Activated CD4-positive, alpha-beta memory T cell treated with anti-CD3 and anti-CD28 coated beads for 36 hours (primary cell): ENCODE measurements at places on chromosomes 12 and 14. TPM values are rescaled to one million over a fixed set of nuclear protein-coding genes. Genes with fewer than 3 reads are reported as not detected.

- peak overlapping the region; percentile 99 for H3K4me3 ChIP-seq
- H3K4me1 ChIP-seq = peaks cover 41% of the 10 kb centered on the region
Measured at GRCh38 chr12:100141998-100142850, 450 bp downstream of the BLTP3B start.

Gene SIRT4
- 1.8 TPM for total RNA-seq

DNA sequence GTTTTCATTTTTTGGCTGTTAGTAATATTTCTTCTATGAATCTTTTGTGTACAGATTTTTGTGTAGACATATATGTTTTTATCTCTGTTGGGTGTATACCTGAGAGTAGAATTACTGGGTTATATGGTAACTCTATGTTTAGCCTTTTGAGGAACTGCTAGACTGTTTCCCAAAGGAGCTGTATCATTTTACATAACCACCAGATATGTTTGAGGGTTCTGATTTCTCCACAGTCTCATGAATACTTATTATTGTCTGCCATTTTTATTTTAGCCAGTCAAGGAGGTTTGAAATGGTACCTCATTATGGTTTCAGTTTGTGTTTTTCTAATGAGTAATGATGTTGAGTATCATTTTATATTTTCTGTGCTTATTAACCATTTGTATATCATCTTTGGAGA, 1.9 kb downstream of the PCNX4 start:
- H3K4me3 ChIP-seq = peak overlapping the region; percentile 95
- peak overlapping the region; percentile 15 for H3K27ac ChIP-seq
- peaks cover 35% of the 10 kb centered on the region for H3K4me1 ChIP-seq
- DNase-seq = no peak
- H3K36me3 ChIP-seq = peaks cover 21% of the 10 kb centered on the region

DNA sequence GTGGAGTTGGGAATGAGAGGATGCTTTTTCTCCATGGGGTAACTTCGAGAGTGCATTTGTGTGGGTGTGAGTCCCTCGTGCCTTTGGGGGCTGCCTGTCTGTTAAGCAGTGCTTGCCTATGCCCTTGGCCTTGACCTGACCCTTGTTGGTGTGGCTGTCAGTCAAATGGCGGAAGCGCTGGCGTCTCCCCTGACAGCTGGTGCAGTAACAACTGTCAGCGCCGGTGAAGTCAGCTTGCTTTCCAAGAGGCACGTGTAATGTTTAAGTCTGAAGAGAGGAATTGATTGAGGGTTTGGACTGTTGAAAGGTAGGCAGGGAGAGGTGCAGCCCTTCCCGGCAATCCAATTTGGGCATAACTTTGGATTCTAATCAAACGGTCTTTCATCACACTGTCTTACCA, 211.3 kb downstream of the AACS start:
- no peak for DNase-seq
- no peak overlapping the region for H3K27ac ChIP-seq
- no peak overlapping the region for H3K4me3 ChIP-seq

GRCh38 chr14:80570930-80571298, 359.6 kb upstream of the DIO2 start:
- peaks cover 7% of the 10 kb centered on the region for H3K4me1 ChIP-seq
- DNase-seq = no peak
- no peaks in the 10 kb centered on the region for H3K27me3 ChIP-seq
- H3K27ac ChIP-seq = no peak overlapping the region
- no peak overlapping the region for H3K4me3 ChIP-seq

GRCh38 chr12:14845350-14845750, 2.0 kb upstream of the ART4 start:
- no peaks in the 10 kb centered on the region for H3K27me3 ChIP-seq
- no peaks in the 10 kb centered on the region for H3K36me3 ChIP-seq
- no peaks in the 10 kb centered on the region for H3K4me1 ChIP-seq
- no peak overlapping the region for H3K4me3 ChIP-seq

Gene NID2
- total RNA-seq = not detected

Gene CELA1
- total RNA-seq = not detected

DNA sequence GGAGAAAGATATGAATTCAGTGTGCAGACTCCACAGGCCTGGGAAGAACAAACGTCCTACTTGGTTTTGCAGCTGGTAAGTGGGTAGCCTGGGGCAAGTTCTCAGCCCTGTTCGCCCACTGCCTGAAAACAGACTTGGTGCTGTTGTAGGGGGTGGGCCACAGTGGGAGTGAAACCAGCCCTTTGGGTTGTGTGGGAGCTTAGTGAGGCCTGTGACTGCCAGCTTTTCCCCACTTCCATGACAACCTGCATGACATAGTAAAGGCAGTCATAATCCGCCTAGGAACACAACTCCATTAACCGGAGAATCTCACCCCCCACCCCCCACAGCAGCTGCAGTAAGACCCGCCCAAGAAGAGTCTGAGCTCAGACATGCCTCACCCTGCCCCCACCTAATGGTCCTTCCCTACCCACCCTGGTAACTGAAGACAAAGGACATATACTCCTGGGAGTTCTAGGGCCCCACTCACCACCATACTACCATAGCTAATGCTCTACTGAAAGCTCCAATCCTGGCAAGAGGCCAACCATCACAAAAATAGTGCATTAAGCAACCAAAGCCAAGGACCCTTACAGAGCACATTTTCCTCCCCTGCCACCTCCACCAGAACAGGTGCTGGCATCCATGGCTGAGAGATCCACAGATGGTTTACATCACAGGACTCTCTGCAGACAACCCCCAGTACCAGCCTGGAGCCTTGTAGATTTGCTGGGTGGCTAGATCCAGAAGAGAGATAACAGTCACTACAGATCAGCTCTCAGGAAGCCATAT, 39.8 kb upstream of the LMNTD1 start:
- H3K36me3 ChIP-seq = no peaks in the 10 kb centered on the region
- DNase-seq = no peak
- no peak overlapping the region for H3K4me3 ChIP-seq
- no peaks in the 10 kb centered on the region for H3K27me3 ChIP-seq
- H3K4me1 ChIP-seq = peaks cover 8% of the 10 kb centered on the region
- H3K27ac ChIP-seq = no peak overlapping the region

- H3K27me3 ChIP-seq = no peaks in the 10 kb centered on the region
- H3K27ac ChIP-seq = no peak overlapping the region
- DNase-seq = no peak
- H3K4me3 ChIP-seq = peak overlapping the region; percentile 78
- H3K36me3 ChIP-seq = peaks cover 12% of the 10 kb centered on the region
Measured at GRCh38 chr14:64915797-64916196, 1.5 kb downstream of the CHURC1 start.

Gene PLA2G1B
- not detected for total RNA-seq

- peaks cover 5% of the 10 kb centered on the region for H3K4me1 ChIP-seq
- no peak for DNase-seq
- no peaks in the 10 kb centered on the region for H3K36me3 ChIP-seq
- H3K4me3 ChIP-seq = no peak overlapping the region
- no peak overlapping the region for H3K27ac ChIP-seq
- peaks cover 15% of the 10 kb centered on the region for H3K27me3 ChIP-seq
Measured at GRCh38 chr12:7610006-7610405, 55.7 kb downstream of the APOBEC1 start.

DNA sequence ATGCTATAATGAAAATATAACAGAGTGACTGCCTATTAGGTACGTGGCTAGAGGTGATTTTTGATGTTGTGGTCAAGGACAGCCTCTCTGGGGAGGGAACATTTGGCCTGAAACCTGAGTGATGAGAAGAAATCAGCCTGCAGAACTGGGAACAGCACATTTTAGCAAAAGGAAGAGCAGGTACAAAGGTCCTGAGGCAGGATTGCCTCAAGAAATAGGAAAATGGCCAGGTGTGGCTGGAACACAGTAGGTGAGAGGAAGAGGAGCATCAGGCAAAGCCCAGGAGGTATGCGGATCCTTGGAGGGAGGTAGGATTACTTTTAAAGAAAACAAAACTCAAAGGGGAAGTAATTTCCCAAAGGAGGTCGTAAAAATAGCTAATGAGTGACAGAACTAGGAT, 582.9 kb downstream of the MED13L start:
- H3K27me3 ChIP-seq = no peaks in the 10 kb centered on the region
- no peaks in the 10 kb centered on the region for H3K36me3 ChIP-seq
- no peaks in the 10 kb centered on the region for H3K4me1 ChIP-seq
- H3K4me3 ChIP-seq = no peak overlapping the region
- no peak for DNase-seq

GRCh38 chr12:2290091-2290490, 237.3 kb downstream of the CACNA1C start:
- no peak overlapping the region for H3K4me3 ChIP-seq
- no peak overlapping the region for H3K27ac ChIP-seq
- H3K27me3 ChIP-seq = peaks cover 11% of the 10 kb centered on the region
- peaks cover 4% of the 10 kb centered on the region for H3K4me1 ChIP-seq
- no peak for DNase-seq

GRCh38 chr12:76029982-76030340, 1.6 kb downstream of the PHLDA1 start:
- peak overlapping the region; percentile 94 for H3K27ac ChIP-seq
- no peaks in the 10 kb centered on the region for H3K27me3 ChIP-seq
- peak; percentile 36 for DNase-seq
- peaks cover 47% of the 10 kb centered on the region for H3K4me1 ChIP-seq
- peak overlapping the region; percentile 96 for H3K4me3 ChIP-seq

- DNase-seq = no peak
- H3K36me3 ChIP-seq = no peaks in the 10 kb centered on the region
- no peak overlapping the region for H3K4me3 ChIP-seq
Measured at GRCh38 chr12:55642267-55642666, 5.6 kb downstream of the OR10P1 start.
